ENCODE measurements at places on chromosomes 7 and 10.

GRCh38 chr7:473870-474604 lies 45.6 kb downstream of the PDGFA start:
- no peak for DNase-seq

- DNase-seq: no peak
Measured at GRCh38 chr7:70951271-70951962, 180.5 kb upstream of the GALNT17 start.

- no peak for DNase-seq
Measured at GRCh38 chr10:131144196-131144595, 167.3 kb downstream of the TCERG1L start.

- no peak for DNase-seq
Measured at GRCh38 chr10:97063983-97064837, 121.5 kb downstream of the SLIT1 start.

- DNase-seq: no peak
Measured at GRCh38 chr7:55486991-55487390, 85.3 kb downstream of the VOPP1 start.

DNA sequence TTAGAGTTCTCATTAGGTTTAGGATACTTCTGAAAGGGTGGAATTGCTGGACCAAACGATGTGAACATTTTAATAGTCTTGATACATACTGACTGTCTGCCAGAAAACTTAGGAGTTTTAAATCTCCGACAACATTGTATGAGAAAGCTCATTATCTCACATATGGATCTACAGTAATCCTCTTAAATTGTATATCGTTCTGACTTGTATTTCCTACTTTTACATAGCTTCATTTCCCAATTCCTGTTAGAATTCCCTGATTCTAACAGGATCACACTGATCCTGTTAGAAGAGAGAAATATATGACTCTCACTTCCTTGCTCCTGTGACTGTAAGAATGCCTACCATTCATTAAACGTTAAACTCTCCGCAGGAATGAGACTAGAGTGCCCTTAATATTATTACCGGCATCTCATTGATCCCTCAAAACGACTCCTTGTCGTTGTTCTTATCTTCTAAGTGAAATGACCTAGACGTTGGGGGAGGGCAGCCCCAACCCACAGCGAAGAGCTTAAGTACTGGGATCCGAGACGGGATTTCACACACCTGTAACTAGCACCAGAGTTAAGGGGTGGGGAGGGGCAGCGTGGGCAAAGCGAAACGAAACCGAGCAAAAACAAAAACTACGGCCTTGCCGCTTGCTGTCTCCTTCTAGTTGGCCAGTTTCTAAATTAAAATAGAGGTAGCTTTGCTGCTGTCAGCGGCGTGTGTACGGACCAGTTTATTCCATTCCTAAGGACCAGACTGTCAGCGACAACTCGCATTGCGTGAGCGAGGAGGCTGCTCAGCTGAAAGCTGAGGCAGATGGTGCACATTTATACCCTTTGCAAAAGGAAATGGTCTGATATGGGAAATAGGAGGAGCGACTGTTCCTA lies 678 bp upstream of the TMEM106B start:
- DNase-seq: no peak

Measured in pulmonary artery endothelial cell (primary cell).